ENCODE measurements at places on chromosomes 2 and 18.
A peak's percentile ranks its signal among the peaks of the same experiment; 100 is the strongest.

DNA sequence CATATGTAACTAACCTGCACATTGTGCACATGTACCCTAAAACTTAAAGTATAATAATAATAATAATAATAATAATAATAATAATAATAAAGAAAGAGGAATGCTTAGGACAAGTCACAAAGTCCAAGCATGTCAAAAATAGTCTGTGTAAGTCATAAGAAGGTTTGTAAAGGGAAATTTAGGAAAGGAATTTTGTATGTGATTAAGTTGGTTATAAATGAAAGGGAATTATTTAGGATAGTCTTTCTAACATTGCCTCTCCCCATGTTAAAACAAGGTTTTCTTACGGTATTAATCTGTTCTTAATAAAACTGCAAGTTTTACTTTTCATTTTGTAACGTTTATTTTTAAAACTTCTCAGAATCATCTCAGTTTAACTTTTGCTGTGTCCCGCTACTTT is 62.8 kb downstream of the SESTD1 start:
- no peak for DNase-seq

- no peak for DNase-seq
These were observed 45.8 kb downstream of the TMEM17 start for GRCh38 chr2:62460175-62460574.

DNA sequence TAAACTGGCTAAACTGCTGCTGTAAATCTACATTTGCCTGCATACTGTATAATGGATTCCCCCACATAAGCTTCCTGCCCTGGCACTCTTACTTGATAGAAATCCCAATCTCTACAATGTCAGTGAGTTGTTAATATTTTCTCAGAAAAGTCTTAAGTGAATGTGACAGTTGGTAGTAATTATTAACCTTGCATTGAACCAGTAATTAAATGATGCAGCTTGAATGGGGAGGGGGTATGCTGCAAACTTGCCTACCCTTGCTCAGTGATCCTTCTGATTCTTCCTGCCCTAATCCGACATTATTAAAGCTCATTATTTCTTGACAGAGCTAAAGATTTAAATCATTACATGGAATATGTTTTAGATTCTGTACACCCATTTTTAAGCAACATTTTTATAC is 119.0 kb upstream of the CDH7 start:
- DNase-seq: no peak

DNA sequence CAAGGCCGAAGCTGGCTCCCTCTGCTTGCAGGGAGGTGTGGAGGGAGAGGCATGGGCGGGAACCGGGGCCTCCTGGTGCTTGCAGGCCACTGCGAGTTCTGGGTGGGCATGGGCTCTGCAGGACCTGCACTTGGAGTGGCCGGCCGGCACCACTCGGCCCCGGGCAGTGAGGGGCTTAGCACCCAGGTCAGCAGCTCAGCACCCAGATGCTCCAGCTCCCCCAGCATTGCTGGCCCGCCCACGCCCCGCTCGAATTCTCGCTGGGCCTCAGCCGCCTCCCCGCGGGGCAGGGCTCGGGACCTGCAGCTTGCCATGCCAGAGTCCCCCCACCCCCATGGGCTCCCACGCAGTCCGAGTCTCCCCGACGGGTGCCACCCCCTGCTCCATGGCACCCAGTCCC is 176.2 kb upstream of the FAM98A start:
- no peak for DNase-seq

DNA sequence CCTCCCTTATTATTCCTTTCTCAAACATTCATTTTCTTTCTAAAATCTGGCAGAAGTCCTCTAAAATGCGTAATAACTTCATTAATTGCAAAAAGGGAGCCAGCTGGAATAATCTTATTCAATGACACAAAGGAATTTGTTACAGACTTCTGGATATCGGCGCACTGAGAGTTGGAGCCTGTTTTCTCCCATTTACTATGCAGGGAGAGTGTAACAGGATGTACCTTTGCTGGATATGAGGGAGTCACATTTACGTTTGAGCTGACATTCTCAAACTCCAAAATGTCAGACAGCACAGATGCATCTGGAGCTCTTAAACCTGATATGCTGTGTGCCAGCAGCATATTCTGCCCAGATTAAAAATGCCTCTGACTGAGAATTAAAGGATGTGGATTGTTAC is 275.3 kb downstream of the TMX3 start:
- no peak for DNase-seq

DNA sequence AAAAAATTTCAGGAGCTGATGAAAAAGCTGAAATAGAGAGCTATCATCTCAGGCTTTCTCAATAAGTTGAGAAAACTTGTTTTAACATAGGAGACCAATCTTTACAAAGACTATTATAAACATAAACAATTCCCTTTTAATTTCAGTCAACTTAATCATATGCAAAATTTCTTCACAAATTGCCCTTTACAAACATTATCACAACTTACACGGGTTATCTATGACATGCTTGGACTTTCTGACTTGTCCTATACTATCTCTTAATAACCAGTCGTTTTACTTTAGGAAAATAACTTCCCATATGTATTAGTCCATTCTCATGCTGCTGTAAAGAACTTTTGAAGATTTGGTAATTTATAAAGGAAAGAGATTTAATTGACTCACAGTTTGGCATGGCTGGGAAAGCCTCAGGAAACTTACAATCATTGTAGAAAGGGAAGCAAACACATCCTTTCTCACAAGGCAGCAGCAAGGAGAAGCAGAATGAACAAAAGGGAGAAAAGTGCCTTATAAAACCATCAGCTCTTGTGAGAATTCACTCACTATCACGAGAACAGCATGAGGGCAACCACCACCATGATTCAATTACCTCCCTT is 1583.7 kb upstream of the CELF4 start:
- no peak for DNase-seq

GRCh38 chr2:217225596-217225995 is 365.7 kb upstream of the TNP1 start:
- no peak for DNase-seq

- DNase-seq: no peak
These were observed 41.3 kb upstream of the GYPC start for GRCh38 chr2:126614524-126615227.

DNA sequence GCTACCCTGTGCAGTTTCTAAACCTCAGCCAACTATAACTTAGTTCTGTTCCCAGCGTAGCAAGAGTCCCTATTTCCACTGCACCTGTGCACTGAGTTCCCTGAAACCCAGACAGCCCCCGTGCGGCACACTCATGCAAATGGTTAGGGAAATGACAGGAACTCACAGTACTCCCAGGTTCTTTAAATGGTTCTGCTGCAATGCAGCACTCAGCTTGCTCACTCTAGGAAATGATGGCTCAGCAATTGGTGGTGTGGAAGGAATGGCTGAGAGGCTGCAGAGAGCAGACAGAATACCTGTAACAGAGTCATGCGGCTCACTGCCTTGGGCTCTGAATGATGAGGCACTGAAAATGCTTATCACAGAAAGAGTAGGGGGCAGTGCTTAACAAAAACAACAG is 143.0 kb downstream of the RAD51AP2 start:
- DNase-seq: no peak

DNA sequence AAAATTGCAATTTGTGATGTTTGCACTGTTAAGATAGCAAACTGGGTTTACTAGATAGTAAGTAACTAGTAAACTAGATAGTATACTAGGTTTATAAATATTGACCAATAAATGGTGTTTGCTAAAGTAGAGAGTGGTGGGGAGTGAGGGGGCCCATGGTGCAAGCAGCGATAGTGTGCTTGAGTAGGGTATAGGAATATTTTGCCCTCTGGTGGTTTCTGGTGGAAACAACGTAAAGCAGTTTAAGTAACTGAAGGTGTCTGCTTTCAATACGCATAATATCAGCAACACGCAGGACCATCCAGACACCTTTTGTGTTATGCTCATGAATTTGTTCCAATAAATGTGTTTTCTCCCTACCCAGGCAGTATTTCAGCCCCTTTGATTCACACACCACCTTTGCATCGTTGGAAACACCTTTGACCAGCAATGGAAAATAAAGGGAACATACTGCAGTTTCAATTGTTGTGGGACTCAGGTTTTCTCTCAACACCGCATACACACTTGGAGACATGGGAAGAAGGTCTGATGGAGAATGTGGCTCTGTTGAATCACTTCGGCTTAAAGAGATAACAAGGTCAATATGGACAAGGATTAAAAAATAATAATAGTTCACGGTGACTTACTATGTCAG is 16.7 kb upstream of the STAT1 start:
- DNase-seq: peak; percentile 78

- DNase-seq: no peak
These were observed 13.3 kb downstream of the COL4A3 start for GRCh38 chr2:227177592-227178336.

GRCh38 chr2:216503697-216504375 is 5.2 kb downstream of the RPL37A start:
- no peak for DNase-seq

GRCh38 chr2:233140978-233141377 is 80.8 kb downstream of the INPP5D start:
- DNase-seq: no peak

DNA sequence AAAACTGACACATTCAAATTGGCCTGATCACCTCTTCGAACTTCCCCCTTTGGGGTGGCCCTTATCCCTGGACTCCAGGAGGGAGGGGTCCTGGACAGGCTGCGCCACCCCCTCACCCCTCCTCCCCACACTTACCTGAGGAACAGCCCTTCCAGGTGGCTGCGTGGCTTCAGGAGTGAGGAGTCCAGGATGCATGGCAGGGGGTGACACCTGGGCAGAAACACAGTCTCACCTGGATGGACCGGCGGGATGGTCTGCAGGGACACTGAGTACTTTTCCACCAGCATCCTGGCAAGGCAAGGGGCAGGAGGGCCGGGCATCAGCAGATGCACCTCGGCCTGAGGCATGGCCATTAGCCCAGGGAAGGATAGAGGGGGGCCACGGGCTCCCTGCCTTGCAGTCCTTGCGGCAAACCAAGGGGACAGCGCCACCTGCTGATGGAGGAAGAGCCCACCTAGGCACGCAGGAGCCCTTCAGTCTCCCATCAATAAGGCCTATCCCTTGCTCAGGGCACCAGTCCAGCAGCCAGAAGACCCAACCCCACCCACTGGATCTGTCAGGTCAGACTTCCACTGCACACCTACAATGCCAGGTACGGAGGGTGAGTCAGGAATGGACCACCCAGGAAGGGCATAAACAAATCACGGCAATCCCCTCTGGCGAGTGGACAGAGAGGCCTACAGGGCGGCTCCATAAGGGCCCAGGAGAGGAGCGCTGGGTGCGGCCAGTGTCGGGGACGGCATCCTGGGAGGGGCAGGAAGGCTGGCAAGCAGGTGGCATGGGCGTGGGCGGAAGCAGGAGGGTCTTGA is 26.0 kb downstream of the FAM178B start:
- DNase-seq: peak; percentile 88

DNA sequence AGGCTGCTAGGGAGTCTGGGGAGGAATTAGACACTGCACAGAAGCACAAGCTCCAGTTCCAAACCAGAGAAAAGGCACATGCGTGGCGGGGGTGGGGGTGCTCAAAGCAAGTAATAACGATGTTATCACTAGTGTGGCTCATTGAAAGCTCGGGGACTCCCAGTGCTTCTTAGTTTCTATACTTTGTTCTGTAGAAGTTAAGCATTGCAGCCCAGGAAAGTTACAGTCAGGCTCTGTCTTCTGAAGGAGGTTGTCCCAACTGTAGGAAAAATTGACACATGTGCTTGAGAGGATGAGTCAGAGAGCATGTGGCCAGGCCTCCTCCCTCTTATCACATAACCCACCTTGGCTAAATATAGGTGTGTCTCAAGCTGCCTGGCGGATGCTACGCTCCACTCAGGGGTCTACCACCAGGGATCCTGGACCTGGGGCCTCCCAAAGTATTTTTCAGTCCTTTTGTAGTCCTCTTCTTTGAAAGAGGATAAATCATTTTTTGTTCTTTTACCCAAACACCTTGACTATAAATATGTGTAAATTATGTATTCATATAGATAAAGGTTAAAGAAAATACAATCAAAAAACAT is 3.8 kb downstream of the GALNT5 start:
- DNase-seq: peak; percentile 69

DNA sequence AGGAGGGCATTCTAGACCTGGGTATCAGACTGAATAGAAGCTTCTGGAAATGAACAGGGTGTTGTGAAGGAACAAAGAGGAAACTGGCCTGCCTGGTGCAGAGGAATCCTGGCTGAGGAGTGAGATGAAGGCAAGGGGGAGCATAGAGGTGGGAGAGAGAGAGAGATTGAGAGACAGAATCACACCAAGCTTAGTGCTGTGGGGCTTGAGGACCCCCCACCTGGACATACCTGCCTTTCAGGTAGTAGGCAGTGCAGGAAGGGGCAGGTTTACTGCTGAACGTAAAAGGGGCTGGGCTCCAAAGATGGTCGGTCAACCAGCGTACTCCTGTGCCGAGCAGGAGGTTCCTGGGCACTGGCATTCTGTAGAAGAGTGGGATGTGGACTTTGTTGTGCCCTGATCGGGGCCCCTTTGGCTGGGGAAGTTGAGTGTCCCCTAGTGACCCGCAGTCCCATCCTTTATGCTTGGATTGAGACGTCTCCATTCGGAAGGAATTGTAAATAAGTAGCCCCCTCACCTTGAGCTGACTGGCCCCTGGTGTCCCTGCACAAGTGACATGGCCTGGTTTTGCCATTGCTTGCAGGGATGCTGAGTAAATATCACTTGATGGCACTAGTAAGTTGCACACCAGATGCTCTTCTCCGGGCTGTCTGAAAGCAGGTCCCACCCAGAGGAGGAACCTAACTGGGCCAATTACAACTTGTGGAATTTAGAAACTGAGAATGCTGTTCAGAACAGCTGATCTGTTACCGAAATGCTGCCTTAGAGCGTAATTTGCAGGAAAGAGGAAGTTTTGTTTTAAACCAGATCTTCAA is 1.4 kb downstream of the UBE2F start:
- peak; percentile 65 for DNase-seq

DNA sequence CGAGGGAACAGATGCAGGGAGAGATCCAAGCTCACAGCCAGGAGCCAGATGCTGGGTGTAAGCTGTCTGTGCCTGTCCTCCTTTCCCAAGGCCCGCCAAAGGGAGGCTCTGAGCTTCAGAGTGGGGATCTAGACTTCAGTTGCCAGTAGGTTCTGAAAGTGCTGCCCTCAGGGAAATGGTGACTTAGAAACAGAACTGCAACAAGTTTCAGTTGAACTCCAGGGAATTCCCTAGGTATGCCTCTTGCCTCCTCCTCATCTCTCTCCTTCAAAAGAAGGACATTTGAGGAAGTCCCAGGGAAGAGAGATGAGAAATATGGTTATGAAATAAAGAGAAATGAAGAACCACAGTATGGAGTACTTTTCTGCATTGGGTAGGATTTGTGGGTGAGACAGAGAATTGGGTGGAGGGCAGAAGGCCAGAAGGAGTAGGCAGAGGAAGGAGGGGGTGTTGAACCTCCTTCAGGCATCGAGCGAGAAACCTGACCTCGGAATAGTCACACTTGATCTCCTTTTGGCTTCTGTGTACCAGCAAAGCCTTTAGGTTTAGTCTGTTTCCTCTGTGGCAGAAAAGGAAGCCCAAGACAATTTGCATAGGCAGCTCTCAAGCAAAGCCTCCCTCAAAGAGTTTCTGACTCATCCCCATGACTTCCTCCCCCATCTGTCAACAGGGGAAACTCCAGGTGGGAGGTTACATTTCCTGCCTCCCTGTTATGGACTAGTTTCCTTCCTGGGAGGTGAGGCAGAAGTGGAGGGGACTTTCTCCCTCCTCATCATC is 45.7 kb downstream of the QPCT start:
- peak; percentile 91 for DNase-seq

GRCh38 chr2:21757805-21758430 is 634.1 kb downstream of the TDRD15 start:
- no peak for DNase-seq
